Heart right ventricle (tissue), 16 donors: ENCODE measurements at places on chromosomes 5 and 9. TPM values are rescaled to one million over a fixed set of nuclear protein-coding genes. Genes with fewer than 3 reads are reported as not detected.

The FYB1 gene
- polyA plus RNA-seq, result 0.61 TPM

The IFNA21 gene
- polyA plus RNA-seq, result not detected

The QRFP gene
- polyA plus RNA-seq, result 0.06 TPM

The ZNF366 gene
- polyA plus RNA-seq, result 1.7 TPM

The FOXD4L6 gene
- polyA plus RNA-seq, result not detected

The MLANA gene
- not detected for polyA plus RNA-seq

The ORM1 gene
- polyA plus RNA-seq, result 0.59 TPM

The SPATA31C2 gene
- polyA plus RNA-seq, result not detected

The KCNV2 gene
- not detected for polyA plus RNA-seq

The NR4A3 gene
- 2.6 TPM for polyA plus RNA-seq

The PRELID1 gene
- polyA plus RNA-seq, result 53.9 TPM

The NDFIP1 gene
- polyA plus RNA-seq, result 52.8 TPM

The CCDC69 gene
- 50.8 TPM for polyA plus RNA-seq

The FCHSD1 gene
- 2.9 TPM for polyA plus RNA-seq

The PKD2L2 gene
- polyA plus RNA-seq, result not detected

The SPINK7 gene
- not detected for polyA plus RNA-seq

The RALGPS1 gene
- 4.2 TPM for polyA plus RNA-seq

The CTXN3 gene
- not detected for polyA plus RNA-seq

The CATSPER3 gene
- polyA plus RNA-seq, result 1.1 TPM

The PCDHA4 gene
- polyA plus RNA-seq, result 0.01 TPM

The ESM1 gene
- polyA plus RNA-seq, result 0.72 TPM

GRCh38 chr9:94944626-94945025 is 218.1 kb downstream of the AOPEP start:
- DNase-seq, result no peak

DNA sequence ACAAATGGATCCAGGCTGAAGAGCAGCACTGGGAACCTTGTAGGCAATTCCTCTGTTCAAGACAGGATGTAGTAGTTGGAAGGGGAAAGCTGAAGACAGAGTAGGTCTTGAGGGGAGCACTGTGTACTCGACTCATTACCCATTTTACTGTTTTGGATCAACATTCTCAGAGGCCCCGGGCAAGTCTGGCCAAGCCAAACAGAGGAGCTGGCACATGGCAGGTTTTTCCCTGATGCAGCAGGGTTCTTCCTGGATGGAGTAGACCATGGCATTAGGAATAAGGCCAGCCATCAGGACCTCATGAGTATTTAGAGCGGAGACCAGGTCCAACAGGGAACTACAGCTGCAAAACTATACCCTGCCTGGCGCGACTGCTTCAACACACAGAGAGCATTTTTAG is 4.4 kb downstream of the SVEP1 start:
- DNase-seq, result no peak

- no peak for DNase-seq
Observed at GRCh38 chr9:124409410-124409809, 5.8 kb downstream of the PSMB7 start.

DNA sequence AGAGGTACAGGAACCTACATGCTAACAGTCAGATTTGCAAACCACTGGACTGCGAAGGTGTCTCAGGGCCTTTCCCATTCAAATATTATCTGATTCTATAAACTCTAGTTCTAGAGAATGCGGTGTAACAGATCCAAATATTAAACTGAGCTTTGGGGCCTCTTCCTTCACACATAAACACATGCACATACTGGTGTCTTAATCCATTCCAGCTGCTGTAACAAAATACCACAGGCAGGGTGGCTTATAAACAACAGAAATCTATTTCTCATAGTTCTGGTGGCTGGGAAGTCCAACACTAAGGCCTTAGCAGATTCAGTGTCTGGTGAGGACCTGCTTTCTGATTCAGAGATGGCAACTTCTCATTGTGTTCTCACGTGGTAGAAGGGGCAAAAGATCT is 30.2 kb downstream of the RETREG1 start:
- no peak for DNase-seq

GRCh38 chr9:89604729-89605464 is at the start of gene GADD45G:
Gene GADD45G (plus strand): TSS chr9:89605012. CDS start chr9:89605122, 110 bp downstream.
- peak; percentile 89 for DNase-seq

DNA sequence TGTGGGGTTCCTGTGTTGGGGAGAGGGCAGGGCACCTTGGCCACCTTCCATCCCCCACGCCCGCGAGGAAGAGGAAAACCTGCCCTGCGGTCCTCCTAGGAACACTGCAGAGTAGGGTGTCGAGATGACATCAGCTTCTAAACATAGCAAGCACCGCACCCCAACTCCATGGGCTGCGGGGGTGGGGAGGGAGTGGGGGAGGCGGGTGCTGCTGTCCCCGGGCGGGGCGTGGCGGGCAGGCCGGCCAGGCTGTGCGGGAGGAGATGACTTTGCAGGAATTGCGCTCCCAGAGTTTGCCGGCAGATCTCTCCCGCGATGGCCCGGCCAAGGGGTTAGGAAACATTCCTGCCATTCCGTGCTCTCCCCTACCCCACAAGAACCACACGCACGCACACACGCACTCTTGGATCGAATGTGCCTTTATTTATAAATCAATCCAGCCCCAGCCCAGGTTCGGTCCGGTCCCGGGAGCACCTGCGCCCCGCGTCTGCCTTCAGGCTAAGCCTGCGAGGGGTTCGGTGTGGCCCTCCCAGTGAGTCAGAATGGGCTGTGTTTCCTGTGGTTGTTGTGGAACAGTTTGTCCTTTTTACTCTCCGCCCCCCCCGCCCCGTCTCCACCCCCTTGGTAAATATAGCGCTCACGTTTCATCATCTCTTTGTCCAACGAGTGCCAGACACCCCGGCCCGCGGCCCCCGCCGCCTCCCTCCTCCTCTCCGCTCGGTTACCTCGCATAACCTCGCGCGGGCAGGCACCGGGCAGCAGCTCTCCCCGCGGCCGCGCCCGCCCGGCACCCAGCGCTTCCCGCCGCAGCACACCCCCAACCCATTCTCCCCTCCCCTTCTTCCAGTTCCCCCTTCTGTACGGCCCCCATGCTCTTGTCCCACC is 5.3 kb upstream of the KLF9 start:
- DNase-seq, result peak; percentile 97

DNA sequence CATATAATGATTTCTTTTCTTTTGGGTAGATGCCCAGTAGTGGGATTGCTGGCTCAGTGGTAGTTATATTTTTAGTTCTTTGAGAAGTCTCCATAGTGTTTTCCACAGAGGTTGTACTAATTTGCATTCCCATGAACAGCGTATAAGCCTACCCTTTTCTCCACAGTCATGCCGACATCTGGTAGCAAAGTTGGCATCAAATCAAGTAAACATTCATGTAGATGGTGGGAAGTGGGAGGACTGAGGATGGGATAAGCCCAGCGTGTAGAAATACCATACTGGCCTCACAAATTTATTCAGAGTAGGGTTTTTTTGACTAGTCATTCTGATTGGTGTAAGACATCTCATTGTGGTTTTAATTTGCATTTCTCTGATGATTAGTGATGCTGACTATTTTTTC is 115.4 kb downstream of the EGFLAM start:
- no peak for DNase-seq

GRCh38 chr9:3348169-3348568 is 177.6 kb downstream of the RFX3 start:
- no peak for DNase-seq

DNA sequence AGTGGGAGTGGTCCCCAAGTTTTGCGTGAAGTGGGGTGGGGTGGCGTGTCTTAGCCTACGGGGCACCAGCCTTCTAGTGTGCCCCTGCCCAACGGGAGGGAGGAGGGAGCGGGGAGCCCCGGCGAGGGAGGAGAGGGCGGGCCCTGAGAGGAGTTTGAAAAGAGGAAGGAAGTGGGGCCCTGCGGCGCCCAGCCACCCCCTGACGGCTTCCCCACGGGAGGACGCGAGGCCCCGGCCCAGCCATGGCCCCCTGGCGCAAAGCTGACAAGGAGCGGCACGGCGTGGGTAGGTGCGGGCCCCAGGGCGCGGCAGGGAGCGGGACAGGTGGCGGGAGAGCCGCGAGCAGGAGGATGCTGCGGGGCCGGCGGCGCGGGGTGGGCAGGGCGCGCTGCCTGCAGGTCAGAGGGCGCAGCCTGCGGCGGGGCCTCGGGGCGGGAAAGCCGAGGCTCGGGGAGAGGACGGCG is at the start of gene DOCK2:
TSS of gene DOCK2 (plus strand) at position 191 of the 464 bp plus-strand sequence. CDS start at position 243, 52 bp downstream.
- peak; percentile 38 for DNase-seq

- DNase-seq, result no peak
Observed at GRCh38 chr5:139960723-139961383, 82.2 kb downstream of the NRG2 start.

- no peak for DNase-seq
Observed at GRCh38 chr5:167929841-167930240, 361.6 kb upstream of the WWC1 start.

DNA sequence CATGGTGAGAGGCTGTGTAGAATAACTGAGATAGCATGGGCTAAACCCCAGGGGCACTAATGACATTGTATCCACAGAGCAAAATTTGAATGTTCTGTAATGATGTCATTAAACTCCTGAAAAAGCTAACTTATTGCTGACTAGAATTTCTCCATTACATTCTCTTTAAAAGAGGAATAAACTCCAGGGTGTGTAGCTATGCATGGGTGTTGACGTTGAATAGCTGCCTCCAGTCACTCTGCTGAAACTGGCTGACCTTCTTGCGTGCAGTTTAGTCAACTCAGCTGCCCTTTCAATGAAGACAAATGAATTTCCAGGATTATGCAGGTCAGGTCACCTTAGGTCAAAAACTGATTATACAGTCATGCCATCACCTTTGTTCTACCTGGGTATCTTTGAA is 617.5 kb upstream of the WWC1 start:
- DNase-seq, result no peak

DNA sequence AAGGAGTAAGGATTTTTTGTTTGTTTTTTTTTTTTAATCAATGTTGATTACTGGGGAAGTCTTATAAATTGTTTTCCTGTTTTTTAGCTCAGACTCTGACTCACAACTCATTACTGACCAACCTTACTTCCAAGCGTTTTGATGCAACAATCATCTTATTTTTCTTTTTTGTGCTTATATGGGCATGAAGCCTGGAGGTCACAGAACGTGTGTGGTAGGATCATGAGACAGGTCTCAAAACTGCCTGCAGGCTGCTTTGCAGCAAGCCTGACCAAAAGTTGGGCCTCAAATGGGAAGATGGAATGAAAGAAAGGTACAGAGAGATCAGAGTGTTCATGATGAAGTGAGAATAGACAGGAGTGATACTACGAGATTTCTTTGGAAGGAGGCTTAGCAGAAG is 38.5 kb downstream of the SNCAIP start:
- DNase-seq, result no peak

- DNase-seq, result no peak
Observed at GRCh38 chr5:98372351-98372750, 401.1 kb upstream of the RGMB start.

DNA sequence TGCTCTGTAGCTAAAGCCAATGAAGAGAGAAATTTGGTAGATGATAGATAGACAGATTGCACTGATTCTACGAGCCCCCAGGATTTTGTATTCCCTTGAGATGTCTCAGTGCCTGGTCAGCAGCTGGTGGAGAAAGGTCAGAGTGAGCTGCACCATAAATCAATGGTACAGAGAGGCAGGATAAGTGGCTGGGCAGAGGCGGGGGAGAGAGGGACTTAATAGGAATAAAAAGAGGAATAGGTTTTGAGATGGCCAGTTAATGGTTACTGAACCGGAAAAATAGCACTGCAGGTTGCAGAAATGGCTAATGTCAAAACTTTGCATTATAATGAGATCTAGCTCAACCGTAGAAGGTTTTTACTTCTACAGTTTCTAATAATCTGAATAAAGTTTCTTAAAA is 47.9 kb upstream of the SLC12A2 start:
- DNase-seq, result no peak

- DNase-seq, result no peak
Observed at GRCh38 chr5:158780656-158781237, 319.0 kb downstream of the EBF1 start.

- DNase-seq, result no peak
Observed at GRCh38 chr5:173829826-173830225, 58.3 kb upstream of the CPEB4 start.

DNA sequence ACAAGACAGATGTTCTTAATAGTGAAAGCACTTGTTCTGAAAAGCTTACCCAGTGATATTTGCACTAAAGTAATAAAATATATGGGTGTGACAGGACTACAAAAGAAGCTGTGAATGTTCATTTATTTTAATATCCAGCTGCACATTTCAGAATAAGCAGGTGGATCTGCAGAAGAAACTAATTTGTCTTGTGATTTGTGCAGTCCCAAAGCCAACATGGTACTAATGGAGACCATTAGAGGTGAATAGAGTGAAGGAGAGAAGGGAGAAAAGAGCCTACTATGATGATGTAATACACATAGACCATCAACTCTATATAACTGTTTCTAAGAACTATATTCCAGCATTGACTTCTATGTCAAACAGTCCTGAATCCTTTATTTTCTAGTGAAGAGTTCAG is 362.8 kb downstream of the ISL1 start:
- no peak for DNase-seq

DNA sequence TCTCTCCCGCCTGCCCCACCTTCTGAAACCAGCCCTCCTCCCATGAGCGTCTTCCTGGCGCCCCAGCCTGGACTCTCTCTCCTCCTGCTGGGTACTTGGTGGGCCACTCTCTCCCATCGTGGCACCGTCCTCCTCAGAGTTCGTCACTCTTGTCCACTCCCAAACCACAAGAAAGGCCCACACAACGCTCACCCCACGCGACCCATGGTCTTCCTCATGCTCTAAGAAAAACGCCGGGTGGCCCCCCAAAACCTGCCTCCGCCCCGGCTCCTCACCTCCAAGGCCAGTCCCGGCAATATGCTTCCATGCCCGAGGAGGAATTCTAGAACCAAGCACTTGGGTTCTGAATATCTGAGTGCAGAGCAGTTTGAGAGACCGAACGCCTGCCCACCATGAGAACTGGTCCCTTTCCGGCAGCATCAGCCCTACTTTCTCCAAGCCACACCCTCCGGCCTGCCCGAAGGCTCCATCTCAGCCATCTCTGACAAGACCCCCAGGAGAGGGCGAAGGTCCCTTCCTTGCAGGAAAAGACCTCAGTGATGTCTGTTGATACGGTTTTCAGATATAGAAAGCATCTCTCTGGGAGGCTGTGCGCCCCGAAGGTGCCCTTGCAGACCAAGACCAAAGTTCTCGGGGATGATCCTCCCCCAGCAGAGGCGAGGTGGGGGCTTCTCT is 15.0 kb downstream of the SLC6A3 start:
- no peak for DNase-seq

GRCh38 chr9:36298566-36298965 is 40.3 kb upstream of the GNE start:
- DNase-seq, result no peak

GRCh38 chr9:127447416-127448111 is 3.6 kb downstream of the RPL12 start:
- DNase-seq, result no peak
